ENCODE measurements at places on chromosomes 11 and 22.

- DNase-seq: no peak
Measured at GRCh38 chr11:96313163-96313562, 29.8 kb downstream of the MAML2 start.

DNA sequence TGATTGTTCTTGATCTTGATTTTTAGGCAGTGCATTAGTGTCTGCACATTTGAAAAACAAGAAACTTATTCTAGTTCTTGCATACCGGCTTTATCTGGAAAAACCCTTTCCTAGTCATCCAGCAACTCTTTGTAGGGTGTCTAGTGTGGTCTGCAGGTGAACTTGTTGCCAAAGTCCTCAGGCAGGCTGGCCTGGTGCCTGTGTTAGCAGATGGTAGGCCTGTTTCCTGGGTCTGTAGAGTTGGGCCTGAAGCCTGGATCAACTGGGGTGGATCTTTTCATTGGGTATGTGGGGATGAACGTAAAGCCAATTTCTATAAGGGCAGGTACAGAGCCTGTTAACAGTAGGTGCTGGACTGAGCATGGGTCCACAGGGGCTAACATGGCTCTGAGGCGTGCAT, 5.6 kb upstream of the GLYATL1 start:
- no peak for DNase-seq

DNA sequence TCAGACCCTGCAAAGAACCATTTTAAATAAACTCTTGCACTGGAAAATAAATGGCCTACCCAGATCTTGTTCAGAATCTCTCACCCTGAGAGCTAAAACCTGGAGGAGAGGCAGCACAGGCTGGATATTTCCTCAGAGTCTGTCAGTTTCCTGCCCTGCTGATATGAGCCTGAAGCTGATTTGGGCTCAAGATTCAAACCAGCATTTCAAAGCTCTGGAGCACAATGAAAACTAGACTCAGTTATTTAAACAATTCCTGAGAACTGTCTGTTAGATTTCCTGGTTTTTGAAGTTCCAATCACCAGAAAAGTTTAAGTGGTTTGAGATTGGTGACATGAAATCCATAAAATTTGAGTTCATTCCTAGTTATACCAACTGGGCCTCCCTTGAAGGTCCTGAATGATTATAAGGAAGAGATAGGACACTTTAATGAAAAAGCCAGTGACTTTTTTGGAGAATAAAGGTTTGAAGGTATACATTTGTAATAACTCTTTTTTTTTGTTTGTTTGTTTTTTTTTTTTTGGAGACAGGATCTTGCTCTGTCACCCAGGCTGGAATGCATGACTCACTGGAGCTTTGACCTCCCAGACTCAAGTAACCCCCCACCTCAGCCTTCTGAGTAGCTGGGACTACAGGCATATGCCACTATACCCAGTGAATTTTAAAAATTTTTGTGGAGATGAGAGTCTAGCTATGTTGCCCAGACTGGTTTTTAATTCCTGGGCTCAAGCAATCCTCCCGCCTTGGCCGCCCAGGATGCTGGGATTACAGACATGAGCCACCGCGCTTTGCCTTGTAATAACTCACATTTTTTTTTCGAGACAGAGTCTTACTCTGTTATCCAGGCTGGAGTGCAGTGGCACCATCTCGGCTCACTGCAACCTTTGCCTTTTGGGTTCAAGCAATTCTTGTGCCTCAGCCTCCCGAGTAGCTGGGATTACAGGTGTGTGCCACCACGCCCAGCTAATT, 8.0 kb upstream of the ESAM start:
- DNase-seq: no peak

GRCh38 chr11:56910785-56911184, 77.9 kb upstream of the OR5AK2 start:
- no peak for DNase-seq

DNA sequence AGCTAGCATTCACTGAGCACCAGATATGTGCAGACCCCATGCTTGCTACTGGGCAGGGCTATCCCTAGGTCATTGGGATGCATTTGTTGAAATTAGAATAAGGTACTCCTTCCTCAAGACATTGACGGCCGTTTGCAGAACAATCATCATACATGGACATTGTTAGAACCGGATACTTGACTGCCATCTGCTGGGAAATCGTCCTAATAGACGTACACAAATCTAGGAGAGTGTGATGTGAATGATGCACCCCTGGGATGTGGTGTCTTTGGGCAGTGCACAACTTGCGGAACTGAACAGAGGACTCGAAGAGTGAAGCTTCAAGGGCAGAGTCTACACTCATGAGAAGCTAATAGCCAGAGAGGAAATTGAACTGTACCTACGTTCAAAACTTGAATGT, 35.9 kb downstream of the MYO18B start:
- no peak for DNase-seq

DNA sequence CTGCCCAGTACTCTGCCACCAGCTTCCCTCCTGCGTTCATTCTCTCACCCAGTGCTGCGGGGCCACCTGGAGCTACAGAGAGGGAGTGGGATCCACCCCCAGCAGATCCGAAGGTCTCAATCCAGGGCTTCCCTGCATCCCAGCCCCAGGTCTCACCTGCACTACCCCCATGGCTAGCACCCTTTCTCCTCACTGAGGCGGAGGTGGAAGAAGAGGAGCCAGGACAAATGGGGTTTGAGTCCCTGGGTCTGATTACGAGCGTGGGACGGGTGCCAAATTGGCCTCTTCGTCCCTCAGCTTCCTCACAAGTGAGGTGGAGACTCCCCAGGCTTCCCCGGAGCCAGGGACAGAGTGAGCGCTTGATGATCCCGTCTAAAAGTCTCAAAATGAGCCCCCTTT, 64.2 kb downstream of the NFAM1 start:
- no peak for DNase-seq

- no peak for DNase-seq
Measured at GRCh38 chr11:67303835-67304411, 593 bp downstream of the SSH3 start.
